ENCODE measurements at places on chromosomes 16 and 17.

- DNase-seq, result peak; percentile 72
These were observed at the start of gene CMTM4 for GRCh38 chr16:66696669-66697630. Gene CMTM4, minus strand, starts transcription at chr16:66696743. Its CDS starts 218 bp downstream, at chr16:66696525.

DNA sequence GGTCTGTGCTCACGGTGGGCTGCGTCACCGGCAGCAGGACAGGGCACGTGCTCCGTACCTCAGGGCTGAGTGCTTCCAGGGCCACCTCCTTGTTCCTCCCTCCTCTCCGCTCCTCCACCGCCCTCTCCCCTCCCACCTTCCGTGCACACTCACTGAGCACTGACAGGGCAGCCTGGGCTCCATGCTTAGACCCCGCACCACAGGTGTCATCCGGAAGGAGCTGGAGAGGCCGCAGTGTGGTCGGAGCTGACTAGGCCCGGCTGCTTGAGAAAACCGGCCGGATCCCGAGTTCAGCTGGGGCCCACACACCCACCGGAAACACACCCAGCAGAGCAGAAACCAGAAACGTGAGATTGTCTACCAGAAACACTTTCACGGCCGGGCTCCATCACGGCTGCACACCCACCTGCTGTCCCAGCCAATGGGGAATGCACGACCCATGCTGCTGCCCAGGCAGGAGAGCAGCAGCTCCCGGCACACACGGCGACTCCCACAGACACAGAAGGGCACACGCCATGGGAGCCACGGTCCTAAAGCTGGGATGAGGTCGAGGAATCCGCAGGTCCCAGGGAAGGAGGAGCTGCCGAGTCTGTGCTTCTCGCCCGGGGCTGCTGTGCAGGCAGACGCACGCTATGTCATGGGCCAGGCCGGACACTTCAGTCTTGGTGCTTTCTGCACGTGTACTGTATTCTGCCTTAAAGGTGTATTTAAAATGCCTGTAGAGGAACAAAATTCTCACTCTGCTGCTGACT, 55.0 kb upstream of the ZNF469 start:
- DNase-seq, result no peak

DNA sequence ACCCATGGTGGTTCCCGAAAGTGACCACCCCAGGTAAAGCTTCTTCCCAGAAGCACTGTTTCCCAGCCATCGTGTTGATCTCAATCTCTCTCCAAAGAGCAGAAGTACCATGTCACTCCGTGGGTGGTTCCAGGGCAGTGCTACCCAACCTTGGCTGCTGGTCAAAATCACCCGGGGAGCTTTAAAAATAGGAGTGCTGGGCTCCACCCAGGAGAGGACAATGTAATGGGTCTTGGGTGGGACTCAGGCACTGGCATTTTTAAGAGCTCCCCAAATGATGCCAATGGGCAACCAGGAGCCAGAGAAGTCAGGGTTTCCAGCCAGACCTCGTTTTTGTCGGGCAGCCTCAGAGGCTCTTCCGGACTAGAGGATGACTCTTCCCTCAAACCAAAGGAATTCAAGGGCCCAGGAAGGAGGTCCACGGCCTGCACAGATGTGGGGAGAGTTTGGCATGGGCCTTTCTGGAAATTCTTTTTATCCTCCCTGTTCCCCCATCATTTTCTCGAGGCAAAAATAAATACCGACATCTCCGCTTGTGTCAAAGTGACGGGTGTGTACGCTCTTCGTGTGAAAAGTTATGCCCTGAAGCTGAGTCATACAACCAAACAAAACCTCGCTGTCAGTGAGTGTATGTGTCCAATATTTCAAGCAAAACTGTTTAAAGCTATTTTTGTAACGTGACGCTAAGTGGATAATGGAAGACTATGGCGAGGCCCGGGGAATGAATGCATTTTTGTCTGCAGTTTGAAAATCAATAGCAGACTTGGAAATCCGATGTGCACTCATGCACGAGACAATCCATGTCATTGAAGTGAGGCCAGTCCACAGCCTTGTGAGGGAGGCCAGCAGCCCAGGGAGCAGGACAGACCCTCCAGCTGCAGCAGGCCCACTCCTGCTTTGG, 364.1 kb downstream of the FOXL1 start:
- no peak for DNase-seq

GRCh38 chr17:28518132-28518531, 12.0 kb downstream of the FOXN1 start:
- DNase-seq, result no peak

DNA sequence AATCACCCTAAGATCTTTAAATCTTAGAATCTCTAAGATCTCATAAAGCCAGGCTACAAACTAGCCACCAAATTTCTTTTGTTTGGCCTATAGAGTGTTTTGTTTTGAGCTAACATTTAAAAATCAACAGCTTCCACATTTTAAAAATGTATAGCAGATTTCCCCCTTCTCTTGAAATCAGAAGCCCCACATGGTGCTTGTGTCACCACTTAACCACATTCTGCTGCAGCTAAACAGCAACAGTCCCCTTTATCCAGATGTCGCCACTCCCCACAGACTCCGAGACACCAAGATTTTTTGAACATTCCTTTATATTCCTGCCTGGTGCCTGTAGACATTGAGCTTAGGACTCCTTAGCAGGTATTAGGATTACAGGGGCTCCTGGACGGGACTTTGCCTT, 16.0 kb downstream of the GUCY2D start:
- DNase-seq, result no peak

DNA sequence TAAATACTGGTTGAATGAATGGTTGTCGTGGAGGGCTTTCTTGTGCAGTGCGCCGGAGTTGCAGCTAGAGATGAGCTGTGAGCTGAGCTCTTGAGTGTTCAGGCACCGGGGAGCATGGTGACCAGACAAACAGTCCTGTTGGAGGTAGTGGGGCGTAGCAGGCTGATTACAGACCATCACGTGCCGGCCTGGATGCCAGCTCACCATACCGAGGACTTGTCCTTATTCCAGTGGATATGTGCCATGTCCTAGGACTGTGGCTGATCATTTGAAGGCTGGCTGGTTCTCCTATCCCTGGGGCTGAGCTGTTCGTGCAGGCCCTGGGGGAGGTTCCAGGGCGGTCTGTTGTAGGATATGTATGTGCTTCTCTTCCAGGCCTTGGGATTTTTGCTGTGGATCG, 60.0 kb downstream of the ABCC1 start:
- DNase-seq, result no peak

DNA sequence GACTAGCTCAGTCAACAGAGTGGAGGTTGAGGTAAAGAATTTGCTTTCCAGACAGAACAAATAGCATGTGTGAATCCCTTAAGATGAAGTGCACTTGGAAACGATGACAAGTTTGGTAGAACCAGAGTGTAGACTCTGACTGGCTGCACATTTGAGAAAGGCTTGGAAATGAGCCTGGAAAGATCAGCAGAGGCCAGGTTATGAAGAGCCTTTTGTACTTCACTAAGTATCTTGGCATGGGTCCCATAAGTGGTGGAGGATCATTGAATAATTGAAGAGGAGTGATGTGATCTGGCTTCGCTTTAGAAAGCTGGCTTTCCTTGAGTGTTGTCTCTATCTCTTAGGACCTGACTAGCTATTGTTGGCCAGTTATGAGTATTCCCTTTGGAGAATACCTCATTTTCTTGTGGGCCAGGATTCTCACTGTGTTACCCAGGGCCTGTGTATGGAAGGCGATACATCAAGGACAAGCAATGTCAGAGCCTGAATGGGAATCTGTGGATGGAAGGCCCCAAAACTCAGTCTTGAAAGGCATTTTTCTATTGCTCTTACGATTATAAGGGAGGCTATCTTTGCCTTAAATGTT, 329.8 kb downstream of the UTP18 start:
- DNase-seq, result no peak

DNA sequence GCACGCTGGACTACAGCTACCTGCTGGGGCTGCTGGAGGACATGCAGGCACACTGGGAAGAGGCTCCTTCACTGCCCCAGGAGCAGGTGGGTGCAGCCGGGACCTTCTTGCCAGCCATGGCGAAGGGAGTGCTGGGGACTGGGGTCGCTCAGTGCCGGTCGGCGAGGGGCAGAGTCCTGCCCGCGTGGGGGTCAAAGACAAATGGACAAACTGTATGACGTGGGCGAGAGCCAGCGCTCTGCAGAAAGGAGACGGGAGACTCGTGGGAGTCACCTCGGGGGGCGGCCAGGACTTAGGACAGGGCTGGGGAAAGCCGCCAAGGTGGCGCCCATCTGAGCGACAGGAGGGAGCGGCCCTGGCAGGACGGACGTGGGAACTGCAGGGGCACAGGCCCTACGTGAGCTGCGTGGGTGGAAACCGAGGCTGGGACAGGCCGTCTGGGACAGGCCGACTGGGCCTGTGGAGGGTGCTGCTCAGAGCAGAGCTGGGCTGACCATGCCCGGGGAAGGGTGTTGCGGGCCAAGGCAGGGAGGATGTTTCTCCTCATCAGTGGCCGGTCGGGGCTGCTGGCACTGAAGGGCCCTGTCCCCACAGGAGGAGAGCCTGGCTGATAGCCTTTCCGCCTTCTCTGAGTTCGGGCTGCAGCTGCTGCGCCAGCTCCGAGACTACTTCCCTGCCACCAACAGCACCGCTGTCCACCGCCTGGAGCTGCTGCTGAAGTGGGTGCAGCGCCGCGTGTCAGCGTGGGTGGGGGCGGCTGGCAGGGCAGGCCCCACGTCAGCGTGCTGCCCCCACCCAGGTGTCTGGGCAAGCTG, 8.0 kb downstream of the TSR3 start:
- DNase-seq, result no peak

DNA sequence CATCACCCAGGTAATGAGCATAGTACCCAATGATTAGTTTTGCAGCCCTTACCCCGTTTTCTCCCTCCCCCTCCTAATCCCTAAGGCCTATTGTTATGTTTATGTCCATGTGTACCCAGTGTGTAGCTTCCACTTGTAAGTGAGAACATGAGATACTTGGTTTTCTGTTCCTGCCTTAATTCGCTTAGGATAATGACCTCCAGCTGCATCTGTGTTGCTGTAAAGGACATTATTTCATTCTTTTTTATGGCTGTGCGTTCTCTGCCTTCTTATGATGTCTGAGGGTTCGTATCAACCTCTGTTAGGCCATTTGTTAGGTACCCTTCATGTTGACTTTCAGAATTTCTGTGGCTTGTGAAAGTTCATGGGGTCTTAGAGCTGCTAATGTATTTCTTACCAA, 31.0 kb downstream of the CTCF start:
- no peak for DNase-seq

- no peak for DNase-seq
These were observed 1494.0 kb upstream of the CDH8 start for GRCh38 chr16:63530208-63530607.

- peak; percentile 85 for DNase-seq
These were observed 469 bp downstream of the AMZ2 start for GRCh38 chr17:68248199-68248825.

DNA sequence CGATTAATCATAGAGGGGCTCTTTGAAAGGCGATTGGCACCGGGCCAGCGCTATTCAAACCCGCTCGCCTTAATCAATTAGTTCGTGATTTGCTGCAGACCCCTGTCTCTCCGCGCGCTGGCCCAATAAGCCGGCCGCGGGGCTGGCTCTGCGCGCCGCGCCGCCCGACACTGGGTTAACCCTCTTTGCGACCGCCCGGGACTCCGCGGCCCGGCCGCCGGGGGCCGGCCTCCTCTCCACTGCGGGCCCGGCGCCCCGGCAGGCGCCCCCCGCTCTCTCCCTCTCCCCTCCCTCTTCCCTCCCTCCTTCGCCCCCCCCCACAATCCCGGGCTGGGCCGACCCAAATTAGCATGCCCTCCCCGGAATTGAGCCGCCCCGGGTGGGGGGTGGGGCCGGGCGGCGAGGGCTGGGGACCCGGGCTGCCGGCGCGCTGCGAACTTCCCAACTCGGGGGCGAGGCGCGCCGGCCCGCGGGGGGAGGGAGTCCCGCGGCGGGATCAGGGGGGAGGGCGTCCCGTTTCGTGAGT, 428 bp upstream of the SALL1 start:
- peak; percentile 81 for DNase-seq

DNA sequence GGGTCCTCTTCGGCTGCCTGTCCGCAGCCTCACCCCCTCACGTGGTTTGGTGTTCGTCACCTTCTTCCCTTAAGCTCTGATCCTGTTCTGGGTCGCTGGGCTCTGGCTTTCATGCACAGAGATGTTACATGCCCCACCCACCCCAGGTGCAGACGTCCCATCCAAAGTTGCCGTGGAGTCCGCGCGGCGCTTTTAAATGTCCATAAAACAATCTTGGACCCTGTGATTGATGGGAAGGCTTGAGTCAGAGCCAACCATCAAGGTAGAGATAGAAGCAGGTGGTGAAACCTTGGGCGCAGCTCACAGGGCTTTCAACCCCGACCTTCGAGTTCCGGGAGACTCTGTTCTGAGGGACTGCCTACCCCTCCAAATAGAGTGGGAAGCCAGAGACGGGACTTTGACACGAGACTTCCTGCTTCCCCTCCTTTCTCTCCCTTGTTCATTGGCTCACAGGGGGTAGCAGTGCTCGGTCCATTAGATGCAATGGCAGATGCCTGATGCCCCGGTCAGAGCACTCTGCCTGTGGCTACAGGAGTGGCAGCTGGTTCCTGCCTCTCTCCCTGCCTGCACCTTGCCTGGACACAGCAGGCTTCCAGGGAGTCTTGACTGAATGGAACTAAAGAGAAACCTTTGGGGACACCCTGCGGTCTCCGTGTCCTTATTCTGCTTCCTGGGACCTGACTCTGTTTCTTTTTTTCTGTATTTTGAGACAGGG, 4.0 kb downstream of the ENGASE start:
- no peak for DNase-seq

DNA sequence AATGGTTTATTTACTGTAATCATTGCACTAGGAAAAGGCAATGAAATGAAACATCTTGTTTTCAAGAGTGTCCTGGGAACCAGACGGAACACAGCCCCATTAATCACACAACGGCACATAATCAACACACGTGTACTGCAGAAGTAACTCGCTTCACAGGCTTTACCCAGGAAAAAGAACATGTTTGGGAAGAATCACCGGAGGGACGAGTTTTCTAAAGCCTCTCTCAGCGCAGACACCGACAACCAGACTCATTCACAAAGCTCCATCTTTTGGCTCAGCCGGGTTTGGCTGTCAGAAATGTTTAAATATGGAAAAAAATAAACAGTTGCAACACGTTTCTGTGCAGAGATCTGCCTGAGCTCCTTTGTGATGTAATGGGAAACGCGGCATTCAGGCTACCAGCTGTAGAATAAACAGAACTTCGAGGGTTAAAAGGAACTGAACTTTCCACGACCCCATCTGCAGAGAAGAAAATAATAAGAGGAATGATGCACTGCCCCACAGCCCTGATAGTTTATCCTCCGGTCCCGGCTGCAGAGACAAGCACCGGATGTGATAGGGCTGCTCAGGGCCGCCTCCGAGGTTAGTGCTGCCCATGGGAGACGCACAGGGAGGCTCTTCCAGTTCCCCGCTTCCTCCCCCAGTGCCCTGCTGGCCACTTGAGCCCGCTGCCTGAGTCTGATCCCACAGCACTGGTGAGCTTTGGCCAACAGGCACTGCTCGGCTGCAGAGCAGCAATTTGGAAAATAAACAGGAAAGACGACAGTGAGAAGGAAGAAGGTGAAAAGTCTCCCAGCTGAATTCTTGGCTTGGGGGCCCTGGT, 119.8 kb downstream of the HIC1 start:
- peak; percentile 95 for DNase-seq

GRCh38 chr17:6041246-6041645, 28.9 kb upstream of the WSCD1 start:
- DNase-seq, result no peak
